ENCODE measurements at places on chromosomes 3 and 15.
A peak's percentile ranks its signal among the peaks of the same experiment; 100 is the strongest.

DNA sequence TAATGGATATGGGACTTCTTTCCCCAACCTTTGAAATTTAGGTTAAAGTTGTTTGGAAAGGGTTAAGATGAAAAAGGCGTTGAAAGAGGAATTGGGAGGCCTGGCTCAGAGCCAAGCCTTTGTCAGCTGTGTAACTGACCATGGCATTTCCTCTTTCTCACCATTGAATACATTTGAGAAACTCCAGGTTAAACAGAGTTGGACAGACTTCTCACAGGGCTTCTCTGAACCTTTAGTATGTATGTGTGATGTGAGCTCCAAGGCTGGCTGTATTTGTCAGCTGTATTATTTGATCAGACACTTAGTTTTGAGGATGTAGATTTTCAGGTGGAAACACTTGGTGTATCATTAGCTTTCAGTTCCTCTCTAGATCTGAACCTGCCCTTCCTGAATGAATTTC is 136.4 kb upstream of the GOLGA6L4 start:
- DNase-seq: no peak

DNA sequence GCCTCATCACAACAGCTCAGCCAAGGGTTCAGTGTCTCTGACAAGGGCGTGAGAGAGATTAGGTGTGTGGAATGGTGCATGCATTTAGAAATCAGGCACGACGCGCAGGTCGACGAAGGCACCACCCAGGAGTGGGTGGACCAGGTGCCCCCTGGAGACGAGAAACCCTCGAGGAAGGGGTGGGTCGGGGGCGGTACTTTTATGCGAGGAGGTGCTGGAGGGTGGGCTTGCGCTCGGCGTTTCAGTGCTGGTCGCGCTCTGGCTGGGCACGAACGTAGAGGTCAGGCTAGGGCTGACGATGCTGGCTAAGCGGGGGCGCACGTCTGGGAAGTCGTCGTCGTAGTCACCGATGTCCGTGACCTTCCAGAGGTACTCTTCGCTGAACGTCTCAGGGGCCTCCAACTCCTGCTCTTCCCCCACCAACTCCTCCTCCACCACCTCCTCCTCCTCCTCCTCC is 393 bp downstream of the ERICH6 start:
- no peak for DNase-seq

DNA sequence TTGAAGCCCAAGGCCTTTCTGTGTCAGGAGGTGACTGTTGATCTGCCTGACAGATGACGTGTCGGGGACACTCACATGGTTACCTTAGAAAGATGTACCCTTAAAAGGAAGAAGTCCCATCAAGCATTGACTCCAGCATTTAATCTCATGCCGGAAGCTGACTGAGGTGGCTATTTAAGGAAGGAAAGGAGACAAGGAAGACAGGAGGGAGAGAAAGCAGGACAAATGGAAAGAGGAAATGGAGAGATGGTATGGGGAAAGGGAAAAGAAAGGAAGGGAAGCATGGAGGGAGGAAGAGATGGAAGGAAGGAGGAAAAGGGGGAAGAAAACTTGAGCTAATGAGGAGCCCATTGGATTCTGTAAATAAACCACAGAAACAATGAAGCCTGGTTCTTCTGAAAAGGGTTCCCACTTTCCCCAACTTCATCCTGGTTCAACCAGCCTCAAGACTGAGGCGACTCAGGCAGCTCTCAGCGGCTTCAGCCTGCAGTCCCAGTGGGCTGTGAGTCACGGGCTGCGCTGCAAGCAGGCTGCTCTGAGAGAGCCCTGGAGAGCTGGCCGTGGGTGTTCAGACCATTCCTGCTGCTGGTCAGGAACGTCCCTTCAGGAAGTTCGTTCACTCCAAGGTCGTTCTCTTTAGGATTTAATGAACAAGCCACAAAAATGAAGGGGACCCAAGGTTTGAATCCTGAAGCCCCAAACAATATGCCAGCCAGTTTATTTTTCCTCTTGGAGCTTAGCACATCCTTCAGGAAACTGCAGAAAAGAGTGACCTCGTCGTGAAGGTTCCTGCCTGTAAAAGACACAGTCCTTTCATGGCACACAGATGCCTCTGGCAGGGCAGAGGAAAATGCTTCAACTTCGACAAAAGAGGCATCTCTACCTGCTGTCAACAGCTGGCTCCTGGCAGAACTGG is 69.6 kb upstream of the THBS1 start:
- DNase-seq: no peak

GRCh38 chr15:25933456-25934158 is 70.5 kb upstream of the ATP10A start:
- no peak for DNase-seq

- no peak for DNase-seq
Observed at GRCh38 chr15:63200464-63201249, 11.3 kb downstream of the RAB8B start.

GRCh38 chr15:26037369-26037768 is 174.2 kb upstream of the ATP10A start:
- no peak for DNase-seq

GRCh38 chr3:103295974-103296570 is 861.3 kb downstream of the ZPLD1 start:
- DNase-seq: peak; percentile 31

DNA sequence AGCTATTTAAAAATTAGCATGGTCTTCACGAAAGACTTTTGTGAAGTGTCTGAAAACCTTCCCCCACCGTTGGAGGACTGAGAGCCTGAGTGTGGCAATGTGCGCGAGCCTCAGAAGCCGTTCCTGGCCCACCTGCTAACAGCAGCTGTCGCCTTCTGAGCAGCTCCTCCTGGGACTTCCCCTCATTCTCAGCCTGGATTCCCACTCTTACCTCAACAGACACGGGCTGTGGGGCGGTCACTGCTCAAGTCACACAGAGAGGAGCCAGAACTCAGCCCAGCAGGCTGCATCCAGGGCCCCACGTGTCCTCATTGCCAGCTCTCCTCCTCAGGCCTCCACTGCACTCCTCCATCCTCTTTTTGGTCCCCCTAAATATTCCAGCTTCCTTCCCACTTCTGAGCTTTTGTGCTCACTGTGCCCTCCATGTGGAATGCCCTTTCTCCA is 7.8 kb downstream of the DNASE1L3 start:
- DNase-seq: no peak

DNA sequence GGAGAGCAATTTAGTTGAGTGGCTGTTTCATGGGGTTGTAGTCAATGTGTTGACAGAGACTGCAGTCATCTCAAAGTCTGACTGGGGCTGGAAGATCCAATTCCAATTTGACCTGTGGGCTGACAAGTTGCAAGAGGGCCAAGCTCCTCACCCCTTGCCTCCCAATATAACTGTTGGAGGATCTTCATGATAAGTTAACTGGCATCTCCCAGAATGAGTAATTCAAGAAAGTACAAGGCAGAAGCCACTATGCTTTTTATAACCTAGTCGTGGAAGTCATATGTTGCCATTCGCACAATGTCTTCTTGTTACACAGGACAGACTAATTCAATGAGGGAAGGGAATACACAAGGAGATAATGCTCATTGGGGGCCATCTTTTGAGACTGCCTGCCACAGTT is 29.1 kb downstream of the GPR15 start:
- no peak for DNase-seq
